ENCODE measurements at places on chromosomes 5 and 9.

- DNase-seq = no peak
These were observed 44.9 kb upstream of the CDH18 start for GRCh38 chr5:20032896-20033295.

DNA sequence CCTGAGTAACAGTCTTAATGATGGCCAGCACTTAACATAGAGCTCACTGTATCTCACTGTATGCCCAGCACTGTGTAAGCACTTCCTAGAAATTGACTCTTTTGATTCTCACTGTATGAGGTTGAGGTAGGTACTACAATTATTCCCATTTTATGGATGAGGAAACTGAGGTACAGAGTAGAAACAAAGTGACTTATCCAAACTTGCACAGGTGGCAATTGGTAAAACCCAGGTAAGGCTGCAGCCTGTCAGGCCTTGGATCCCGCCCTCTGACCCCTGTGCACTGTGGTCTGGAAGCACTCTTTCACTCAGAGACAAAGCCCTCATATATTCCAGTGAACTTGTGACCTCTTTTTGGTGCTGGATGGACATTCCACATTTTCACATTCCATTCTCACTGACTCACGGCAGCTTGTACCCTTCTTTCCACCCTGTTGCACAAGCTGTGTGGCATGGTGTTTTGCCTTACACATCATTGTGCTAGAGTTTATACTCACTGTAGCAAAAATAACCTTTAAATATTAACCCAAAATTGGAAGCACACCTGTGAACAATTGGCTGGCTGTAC lies 21.7 kb downstream of the ANKRD55 start:
- no peak for DNase-seq

DNA sequence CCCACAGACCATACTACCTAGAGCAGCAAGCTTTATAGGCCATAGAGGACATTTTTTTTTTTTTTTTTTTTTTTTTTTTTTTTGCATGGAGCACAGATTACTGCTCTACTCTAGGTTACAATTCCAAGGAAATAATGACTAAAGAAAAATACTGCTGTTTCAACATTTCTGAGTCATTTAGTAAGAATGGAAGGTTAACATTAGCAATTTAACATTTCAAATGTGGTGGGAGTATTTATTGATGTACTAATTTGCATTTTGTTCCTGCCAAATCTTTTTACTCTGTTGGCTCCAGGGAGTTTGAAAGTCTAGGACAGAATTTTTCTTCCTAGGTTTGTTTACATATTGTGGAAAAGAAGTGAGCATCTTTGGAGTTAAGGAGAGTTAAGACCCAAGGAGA lies 142.1 kb upstream of the CCDC152 start:
- no peak for DNase-seq

DNA sequence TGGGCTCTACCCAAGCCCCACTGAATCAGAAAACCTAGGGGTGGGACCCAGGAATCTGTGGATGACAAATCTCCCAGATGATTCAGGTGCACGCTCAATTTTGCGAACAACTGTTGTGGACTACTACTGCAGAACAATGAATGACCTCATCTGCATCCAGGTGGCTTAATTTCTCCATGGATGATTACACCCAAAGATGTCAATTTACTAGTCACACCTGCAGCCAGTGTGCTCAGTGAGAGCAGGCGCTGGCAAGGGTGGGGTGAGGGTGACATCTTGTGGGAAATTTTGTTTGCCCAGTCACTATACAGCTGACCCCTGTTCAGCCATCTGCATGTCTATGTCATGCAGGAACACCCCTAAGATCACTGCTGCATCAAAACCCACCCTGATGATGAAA lies 118.2 kb downstream of the ENTREP1 start:
- DNase-seq = no peak
